ENCODE measurements at places on chromosomes 7 and 10.

DNA sequence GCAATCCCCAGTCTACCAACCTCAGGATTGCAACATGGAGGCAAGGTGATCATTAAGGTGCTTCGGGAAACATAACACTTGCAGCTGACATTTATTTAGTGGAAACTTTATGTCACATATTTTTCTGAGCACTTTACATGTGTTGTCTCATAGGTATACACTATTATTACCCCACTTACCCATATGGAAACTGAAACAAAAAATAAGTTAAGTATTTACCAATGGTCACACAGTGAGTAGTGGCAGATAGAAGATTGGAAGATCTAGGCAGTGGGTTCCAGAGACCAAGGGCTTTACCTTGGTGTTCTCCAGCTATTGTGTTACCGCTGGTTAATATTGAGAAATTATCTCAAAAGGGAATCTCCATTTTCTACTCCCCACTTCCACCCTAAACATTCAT, 1279.1 kb upstream of the SORCS1 start:
- DNase-seq = no peak

DNA sequence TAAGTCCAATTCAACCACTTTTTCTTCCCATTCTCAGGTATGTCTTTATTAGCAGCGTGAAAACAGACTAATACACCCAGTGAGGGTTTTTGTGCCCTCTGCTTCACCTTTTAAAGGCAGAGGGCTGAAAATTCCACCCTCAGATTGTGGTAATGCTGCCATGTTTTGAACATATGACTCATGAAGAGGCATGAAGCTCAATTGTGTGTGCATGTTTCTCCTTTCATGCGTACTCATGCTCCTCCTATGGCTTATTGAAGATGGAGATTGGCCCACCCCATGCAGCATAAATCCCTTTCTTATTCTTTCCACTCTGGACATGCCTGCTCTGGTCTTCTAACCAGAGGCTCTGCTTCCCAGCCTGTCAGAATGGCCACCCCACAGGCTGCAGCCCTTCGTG, 168.0 kb upstream of the PRKCQ start:
- no peak for DNase-seq

GRCh38 chr7:71682841-71683781, 551.2 kb downstream of the GALNT17 start:
- no peak for DNase-seq

GRCh38 chr7:29921404-29922010, 68.1 kb downstream of the SCRN1 start:
- DNase-seq = no peak

GRCh38 chr10:34941471-34942357, 126.6 kb upstream of the PARD3 start:
- DNase-seq = no peak
